ENCODE measurements at places on chromosomes 6 and 20.

DNA sequence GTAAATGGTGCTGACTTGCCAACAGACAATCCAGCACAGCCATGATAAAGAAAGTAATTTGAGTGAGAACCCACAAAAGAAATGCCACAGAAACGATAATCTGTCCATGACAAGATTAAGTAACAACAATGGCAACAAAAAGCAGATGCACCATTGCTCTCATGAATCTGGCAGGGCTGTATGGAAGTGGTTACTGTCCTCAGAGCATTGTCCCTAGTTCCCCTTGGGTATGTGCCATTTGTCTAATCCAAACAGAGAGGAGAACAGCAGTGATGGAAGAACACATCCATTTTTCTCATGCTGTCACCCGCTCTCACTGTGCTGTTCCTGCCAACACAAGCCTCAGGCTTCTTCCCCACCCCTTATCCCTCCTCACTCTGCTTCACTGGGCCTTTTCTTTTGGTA, 65.8 kb downstream of the REV3L start:
- DNase-seq = no peak

- DNase-seq = no peak
These were observed 5.0 kb downstream of the FOXP4 start for GRCh38 chr6:41551086-41551700.

DNA sequence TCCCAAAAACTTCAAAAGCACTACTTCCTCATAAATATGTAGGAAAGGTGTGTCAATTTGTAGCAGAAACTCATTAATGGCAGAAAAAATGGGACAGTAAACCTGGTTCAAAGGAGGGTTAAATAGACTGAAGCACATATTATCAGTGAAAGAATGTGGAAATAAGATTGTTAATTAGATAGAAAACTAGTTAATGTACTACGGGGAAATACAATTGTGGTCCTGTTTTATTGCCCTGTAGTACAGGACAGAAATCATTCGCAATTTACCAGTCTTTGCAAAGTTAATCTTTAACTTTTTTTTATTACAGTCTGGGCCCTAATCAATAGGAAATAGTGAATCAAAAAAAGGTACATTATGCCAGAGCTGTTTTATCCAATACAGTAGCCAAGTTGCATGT, 82.0 kb upstream of the PAK5 start:
- DNase-seq = no peak

GRCh38 chr20:408843-409696, 971 bp downstream of the RBCK1 start:
- DNase-seq = no peak

Data from right renal pelvis (tissue), 4 donors.